ENCODE measurements at places on chromosomes 1 and 21.

DNA sequence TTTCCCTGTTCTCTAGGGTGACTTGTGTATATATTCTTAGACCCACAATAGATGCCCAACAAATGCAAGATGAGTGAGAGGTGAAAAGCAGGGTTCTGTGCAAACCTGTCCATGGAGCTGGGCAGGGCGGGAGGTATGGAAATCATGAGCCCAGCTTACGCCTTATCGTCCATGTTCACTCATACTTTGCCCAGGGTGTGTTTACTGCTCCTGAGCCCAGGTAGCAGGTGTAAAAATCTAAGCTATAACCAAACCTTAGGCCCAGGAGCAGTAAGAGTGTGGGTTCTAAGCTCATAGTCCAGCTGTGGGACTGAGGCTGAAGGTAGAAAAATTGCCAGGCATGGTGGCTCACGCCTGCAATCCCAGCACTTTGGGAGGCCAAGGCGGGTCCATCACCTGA lies 48.1 kb downstream of the CACNA1E start:
- no peak for DNase-seq

DNA sequence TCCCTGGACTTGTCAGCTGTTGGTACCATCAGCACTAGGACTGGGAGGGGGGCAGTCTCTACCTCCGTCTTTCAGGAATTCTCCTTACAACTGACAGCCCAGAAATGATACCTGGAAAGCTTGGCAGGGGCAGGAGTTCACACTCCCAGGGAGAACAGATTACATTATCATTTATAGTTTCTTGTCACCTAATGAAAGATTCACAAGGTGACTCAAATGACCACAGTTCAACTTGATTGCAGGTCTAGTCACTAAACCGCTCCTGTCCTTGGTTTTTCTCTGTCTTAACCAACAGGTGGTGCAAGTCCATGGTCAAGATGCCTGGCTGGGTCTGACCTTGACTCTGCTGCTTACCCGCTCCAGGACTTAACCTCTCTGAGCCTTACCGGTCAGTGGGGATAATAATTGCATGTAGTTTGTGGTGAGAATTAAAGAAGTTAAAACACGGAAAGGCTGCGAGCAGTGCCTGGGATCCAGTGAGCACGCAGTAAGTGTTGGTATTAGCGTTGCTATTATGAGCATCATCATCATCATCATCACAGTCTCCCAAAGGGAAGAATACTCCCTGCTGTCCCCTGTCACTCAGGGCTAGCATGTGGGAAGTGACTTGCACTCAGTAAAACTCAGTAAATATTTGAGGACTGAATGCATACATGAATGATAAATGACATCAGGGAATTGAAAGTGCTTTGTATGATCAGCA lies 125.3 kb upstream of the CD34 start:
- no peak for DNase-seq

DNA sequence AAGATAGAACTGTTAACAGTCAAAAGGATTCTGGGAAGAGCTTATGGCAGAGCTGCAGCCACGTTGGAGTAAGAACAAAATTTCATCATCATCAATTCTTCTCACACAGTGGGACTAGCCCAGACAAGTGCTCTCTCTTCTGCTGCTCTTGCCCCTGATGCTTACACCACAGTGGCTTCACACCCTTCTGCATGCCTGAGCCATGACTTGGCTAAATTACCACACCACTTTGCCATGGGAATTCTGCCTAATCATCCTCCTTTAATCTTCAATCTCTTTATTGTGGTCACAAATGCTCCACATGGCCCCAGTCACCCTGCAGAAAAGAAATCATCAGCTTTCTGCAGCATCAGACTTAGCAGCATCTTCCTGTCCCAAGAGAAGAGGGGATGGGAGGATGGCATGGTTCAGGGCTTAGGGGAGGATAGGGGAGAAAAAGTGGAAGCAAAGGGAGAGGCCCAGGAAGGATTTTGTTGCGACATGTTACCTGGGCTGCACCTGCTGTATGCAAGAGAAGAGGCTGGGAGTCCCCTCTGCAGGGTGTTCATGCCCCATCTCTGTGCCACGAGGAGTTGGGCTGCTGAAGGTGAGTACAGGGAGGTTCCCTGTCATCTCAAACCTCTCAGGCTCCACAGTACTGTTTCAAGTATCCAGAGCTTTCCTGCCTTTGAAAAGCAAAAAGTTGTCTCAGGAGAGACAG lies 9.0 kb upstream of the RPTN start:
- no peak for DNase-seq

DNA sequence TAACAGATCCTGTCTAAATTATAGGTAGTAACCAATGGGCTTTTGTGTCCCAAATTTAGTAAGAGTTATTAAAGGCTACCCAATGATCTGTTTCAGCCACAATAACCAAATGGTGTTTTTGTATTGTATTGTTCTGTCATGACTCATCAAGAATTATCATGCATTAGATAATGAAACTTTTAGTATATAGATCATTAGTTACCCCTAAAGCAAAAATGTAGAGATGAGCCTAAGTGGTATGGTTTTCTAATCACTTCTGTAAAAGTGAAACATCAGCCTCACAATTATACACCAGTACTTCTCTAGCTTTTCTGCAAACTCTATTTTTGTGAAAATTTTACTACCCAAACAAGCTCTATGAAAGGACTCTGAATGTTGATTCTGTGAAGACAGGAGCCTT lies 71.4 kb downstream of the LRRC7 start:
- DNase-seq: peak; percentile 77

GRCh38 chr1:215360758-215361157 lies 206.3 kb upstream of the KCTD3 start:
- no peak for DNase-seq

GRCh38 chr1:226609836-226610455 lies 61.4 kb downstream of the STUM start:
- no peak for DNase-seq

- no peak for DNase-seq
These were observed 91.1 kb downstream of the SMYD2 start for GRCh38 chr1:214372092-214372491.

DNA sequence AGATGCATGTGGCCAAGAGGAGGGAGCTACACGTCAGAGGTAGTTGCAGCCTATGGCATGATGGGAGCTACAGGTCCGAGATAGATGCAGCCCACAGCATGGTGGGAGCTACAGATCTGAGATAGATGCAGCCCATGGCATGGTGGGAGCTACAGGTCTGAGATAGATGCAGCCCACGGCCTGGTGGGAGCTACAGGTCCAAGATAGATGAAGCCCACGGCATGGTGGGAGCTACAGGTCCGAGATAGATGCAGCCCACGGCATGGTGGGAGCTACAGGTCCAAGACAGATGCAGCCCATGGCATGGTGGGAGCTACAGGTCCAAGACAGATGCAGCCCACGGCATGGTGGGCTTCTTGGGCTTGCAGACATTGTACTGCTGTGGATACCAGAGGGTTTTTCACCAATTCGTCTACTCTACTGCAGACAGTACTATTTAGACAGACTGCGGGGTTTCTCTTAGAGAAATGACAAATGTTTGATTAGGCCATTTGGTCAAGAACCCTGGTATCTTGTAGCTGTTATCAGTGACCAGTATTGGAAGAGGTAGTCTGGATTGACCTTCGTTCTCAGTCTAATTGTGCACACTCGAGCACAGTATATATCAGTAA lies 127.4 kb downstream of the DHRS3 start:
- DNase-seq: no peak

DNA sequence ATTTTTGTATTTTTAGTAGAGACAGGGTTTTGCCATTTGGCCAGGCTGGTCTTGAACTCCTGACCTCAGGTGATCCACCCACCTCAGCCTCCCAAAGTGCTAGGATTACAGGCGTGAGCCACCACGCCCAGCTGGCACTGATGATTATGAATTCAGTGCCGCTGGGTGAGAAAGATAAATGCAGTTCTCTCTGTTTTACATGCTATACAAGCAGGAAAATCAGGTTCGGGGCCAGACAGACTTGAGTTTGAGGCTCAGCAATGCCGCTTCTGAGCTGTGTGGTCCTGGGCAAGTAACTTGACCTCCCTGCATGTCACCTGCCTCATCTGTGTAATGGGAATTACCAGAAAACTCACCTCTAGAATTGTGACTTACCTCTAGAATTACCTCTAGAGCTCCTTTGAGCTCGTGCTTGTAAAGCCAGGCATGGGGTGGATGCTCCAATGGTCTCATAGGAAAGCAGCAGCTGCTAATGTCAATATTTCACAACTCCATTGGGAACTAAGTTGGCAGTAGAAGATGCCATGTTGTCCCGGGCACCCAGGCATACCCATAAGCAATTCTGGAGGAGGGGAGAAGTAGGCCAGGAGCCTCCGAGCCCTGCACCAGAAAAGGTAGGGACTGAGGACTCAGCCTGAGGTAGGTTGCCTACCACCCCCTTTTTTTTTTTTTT lies 119.8 kb upstream of the SLC25A33 start:
- DNase-seq: no peak

DNA sequence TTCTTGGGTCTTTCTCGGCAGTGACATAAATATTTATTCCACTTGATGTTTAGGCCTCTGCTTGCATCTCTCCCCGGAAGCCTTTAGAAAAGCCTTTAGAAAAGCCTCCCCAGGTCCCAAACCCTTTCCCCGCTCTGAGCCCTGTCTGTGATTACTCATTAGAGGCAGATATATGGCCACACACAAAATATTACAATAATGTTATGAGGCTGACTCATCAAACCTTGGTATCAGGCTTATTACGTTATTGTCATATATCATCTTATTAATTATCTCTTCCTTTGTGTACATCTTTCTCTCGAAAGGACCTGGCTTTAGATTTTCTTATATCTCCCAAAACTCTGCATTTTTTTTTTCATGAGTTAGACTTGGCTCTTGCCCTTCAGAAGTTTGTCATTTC lies 69.5 kb downstream of the FGGY start:
- no peak for DNase-seq

- DNase-seq: no peak
These were observed 26.4 kb downstream of the MEGF6 start for GRCh38 chr1:3584915-3585314.

GRCh38 chr1:83103341-83103740 lies 895.6 kb downstream of the TTLL7 start:
- DNase-seq: no peak

DNA sequence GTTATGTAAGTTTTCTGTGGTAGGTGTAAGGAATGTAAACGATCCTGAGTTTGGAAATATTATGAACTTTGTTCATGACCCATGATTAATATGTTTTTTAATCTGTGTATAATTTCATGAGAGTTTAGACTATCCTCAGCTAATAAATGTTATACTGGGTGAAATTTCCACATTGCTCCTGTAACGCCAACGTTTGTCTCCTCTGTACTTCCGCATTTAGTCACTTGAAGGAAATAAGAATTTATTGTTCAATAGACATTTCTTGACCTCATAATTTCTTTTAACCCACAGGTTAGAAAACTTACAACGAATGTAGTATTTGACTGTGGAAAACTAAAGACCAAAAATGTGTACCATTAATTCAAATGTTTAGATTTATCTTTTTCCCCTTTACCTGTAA lies 876 bp downstream of the KCNJ15 start:
- no peak for DNase-seq

- DNase-seq: no peak
These were observed 4.7 kb downstream of the C1orf210 start for GRCh38 chr1:43280692-43281091.

GRCh38 chr1:88036345-88037014 lies 647.6 kb upstream of the PKN2 start:
- no peak for DNase-seq
